ENCODE measurements at places on chromosomes 5 and 9. TPM values are rescaled to one million over a fixed set of nuclear protein-coding genes. Genes with fewer than 3 reads are reported as not detected.

DNA sequence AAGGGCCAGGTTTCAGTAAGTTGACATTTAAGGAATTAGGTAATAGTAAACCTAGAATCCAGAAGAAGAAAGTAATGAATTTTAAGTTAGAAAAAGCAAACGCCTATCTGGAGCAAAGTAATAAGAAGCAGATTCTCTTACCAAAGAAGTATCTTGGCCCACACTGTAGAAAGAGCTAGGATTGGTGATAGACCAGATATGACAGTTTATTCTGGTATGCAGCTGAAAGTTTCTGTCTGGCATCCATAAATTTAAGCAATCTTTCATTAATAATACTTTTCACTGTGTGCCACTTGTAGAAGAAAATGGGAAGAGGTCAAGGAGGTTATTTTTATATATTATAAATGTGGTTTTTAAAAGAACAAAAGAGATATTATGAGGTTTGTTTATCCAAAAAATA is 3.0 kb downstream of the RECK start:
- H3K27ac ChIP-seq = no peak overlapping the region
- H3K27me3 ChIP-seq = peaks cover 3% of the 10 kb centered on the region
- no peak for DNase-seq
- peaks cover 4% of the 10 kb centered on the region for H3K36me3 ChIP-seq

- H3K4me3 ChIP-seq = no peak overlapping the region
- no peak for DNase-seq
- peaks cover 82% of the 10 kb centered on the region for H3K27me3 ChIP-seq
- H3K36me3 ChIP-seq = no peaks in the 10 kb centered on the region
- peaks cover 17% of the 10 kb centered on the region for H3K4me1 ChIP-seq
- peak overlapping the region; percentile 13 for H3K27ac ChIP-seq
Observed at GRCh38 chr5:154608531-154609011, 130.5 kb upstream of the HAND1 start.

DNA sequence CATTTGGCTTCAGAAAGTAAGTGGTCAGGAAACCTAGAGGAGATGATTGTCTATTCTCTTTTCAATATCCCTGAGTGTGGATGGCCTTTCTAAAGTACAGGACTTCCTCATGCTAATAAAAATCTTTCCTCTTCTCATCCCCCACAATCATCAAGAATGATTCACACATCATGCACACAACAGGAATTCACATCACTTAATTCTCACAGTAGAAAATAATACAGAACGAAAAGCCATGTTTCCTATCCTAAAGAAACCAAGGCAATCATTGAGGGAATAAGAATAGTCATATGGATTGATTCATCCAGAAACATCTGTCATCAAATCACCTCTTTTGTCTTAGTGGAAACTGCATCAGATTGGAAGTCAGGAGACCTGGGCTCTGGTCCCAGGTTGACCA is 203.1 kb upstream of the PIK3R1 start:
- no peak overlapping the region for H3K27ac ChIP-seq
- H3K36me3 ChIP-seq = peaks cover 3% of the 10 kb centered on the region
- DNase-seq = no peak
- no peak overlapping the region for H3K4me3 ChIP-seq

- DNase-seq = no peak
- no peaks in the 10 kb centered on the region for H3K27me3 ChIP-seq
- H3K4me3 ChIP-seq = no peak overlapping the region
- peaks cover 5% of the 10 kb centered on the region for H3K36me3 ChIP-seq
- peaks cover 5% of the 10 kb centered on the region for H3K4me1 ChIP-seq
- H3K27ac ChIP-seq = no peak overlapping the region
Observed at GRCh38 chr9:115085773-115086377, 32.1 kb downstream of the TNC start.

The TLX3 gene
- 2.1 TPM for total RNA-seq

- H3K36me3 ChIP-seq = no peaks in the 10 kb centered on the region
- H3K4me1 ChIP-seq = no peaks in the 10 kb centered on the region
- peaks cover 4% of the 10 kb centered on the region for H3K27me3 ChIP-seq
- no peak for DNase-seq
- H3K4me3 ChIP-seq = no peak overlapping the region
- no peak overlapping the region for H3K27ac ChIP-seq
Observed at GRCh38 chr9:108759399-108759798, 96.4 kb downstream of the ACTL7B start.

GRCh38 chr5:54524082-54524481 is 6.5 kb downstream of the SNX18 start:
- no peak overlapping the region for H3K4me3 ChIP-seq
- no peak overlapping the region for H3K27ac ChIP-seq
- no peak for DNase-seq
- H3K4me1 ChIP-seq = peaks cover 44% of the 10 kb centered on the region

GRCh38 chr5:17039170-17039569 is 103.1 kb upstream of the MYO10 start:
- no peak overlapping the region for H3K4me3 ChIP-seq
- H3K27ac ChIP-seq = no peak overlapping the region
- H3K4me1 ChIP-seq = peaks cover 8% of the 10 kb centered on the region
- DNase-seq = no peak
- no peaks in the 10 kb centered on the region for H3K27me3 ChIP-seq
- H3K36me3 ChIP-seq = no peaks in the 10 kb centered on the region

GRCh38 chr5:26945901-26946300 is 92.5 kb downstream of the CDH9 start:
- no peaks in the 10 kb centered on the region for H3K36me3 ChIP-seq
- H3K27ac ChIP-seq = no peak overlapping the region
- no peaks in the 10 kb centered on the region for H3K27me3 ChIP-seq
- peaks cover 2% of the 10 kb centered on the region for H3K4me1 ChIP-seq

GRCh38 chr5:429453-430188 is 13.4 kb upstream of the EXOC3 start:
- no peak overlapping the region for H3K4me3 ChIP-seq
- peaks cover 18% of the 10 kb centered on the region for H3K4me1 ChIP-seq
- no peak overlapping the region for H3K27ac ChIP-seq
- peaks cover 4% of the 10 kb centered on the region for H3K36me3 ChIP-seq

DNA sequence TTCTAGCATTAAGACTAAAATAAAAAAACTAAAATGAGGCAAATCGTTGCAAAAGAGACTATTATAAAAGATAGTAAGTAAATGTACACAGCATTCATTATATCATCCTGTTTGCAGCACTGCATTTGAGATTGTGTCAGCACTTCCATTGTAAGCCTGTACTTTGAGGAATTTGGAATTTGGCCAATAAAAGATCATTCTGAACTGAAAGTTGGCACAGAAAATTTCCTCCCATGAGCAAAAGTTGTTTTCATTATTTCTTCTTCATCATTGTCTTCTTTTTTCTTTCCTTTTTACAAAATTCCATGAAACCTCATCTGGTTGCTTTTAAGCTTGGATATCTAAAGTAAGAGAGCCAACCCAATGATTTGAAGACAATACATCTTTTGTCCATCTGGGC is 199.3 kb upstream of the ADAMTSL1 start:
- no peak for DNase-seq
- peaks cover 4% of the 10 kb centered on the region for H3K27me3 ChIP-seq
- no peak overlapping the region for H3K4me3 ChIP-seq
- no peaks in the 10 kb centered on the region for H3K36me3 ChIP-seq
- no peaks in the 10 kb centered on the region for H3K4me1 ChIP-seq

The APBA1 gene
- total RNA-seq = 6.9 TPM

The LTC4S gene
- total RNA-seq = 4.0 TPM

The F2RL2 gene
- total RNA-seq = 0.29 TPM

- no peaks in the 10 kb centered on the region for H3K27me3 ChIP-seq
- peak overlapping the region; percentile 46 for H3K4me3 ChIP-seq
- H3K27ac ChIP-seq = no peak overlapping the region
Observed at GRCh38 chr5:9540791-9541190, 5.1 kb downstream of the SEMA5A start.

GRCh38 chr5:42887097-42887496 is 75.4 kb upstream of the SELENOP start:
- H3K4me3 ChIP-seq = no peak overlapping the region
- H3K27ac ChIP-seq = no peak overlapping the region
- H3K27me3 ChIP-seq = peaks cover 4% of the 10 kb centered on the region
- no peak for DNase-seq

The C5orf58 gene
- not detected for total RNA-seq

The RFESD gene
- total RNA-seq = 1.6 TPM

- no peak overlapping the region for H3K4me3 ChIP-seq
- H3K4me1 ChIP-seq = no peaks in the 10 kb centered on the region
- peaks cover 12% of the 10 kb centered on the region for H3K27me3 ChIP-seq
- no peak overlapping the region for H3K27ac ChIP-seq
- DNase-seq = no peak
Observed at GRCh38 chr5:39464088-39464487, 39.3 kb upstream of the DAB2 start.

GRCh38 chr5:59587489-59588337 is 305.8 kb downstream of the PDE4D start:
- H3K4me1 ChIP-seq = peaks cover 50% of the 10 kb centered on the region
- H3K27me3 ChIP-seq = no peaks in the 10 kb centered on the region
- no peaks in the 10 kb centered on the region for H3K36me3 ChIP-seq
- H3K4me3 ChIP-seq = peak overlapping the region; percentile 82
- H3K27ac ChIP-seq = peak overlapping the region; percentile 82

- H3K27me3 ChIP-seq = no peaks in the 10 kb centered on the region
- H3K36me3 ChIP-seq = no peaks in the 10 kb centered on the region
- no peak overlapping the region for H3K27ac ChIP-seq
- no peaks in the 10 kb centered on the region for H3K4me1 ChIP-seq
Observed at GRCh38 chr5:78738693-78739300, 90.2 kb upstream of the LHFPL2 start.

The PFN3 gene
- total RNA-seq = not detected

- DNase-seq = no peak
- no peak overlapping the region for H3K4me3 ChIP-seq
- no peaks in the 10 kb centered on the region for H3K27me3 ChIP-seq
- no peaks in the 10 kb centered on the region for H3K4me1 ChIP-seq
Observed at GRCh38 chr5:152676196-152676595, 271.1 kb upstream of the NMUR2 start.

GRCh38 chr5:171945476-171945875 is 61.0 kb downstream of the FBXW11 start:
- H3K36me3 ChIP-seq = peaks cover 4% of the 10 kb centered on the region
- peaks cover 26% of the 10 kb centered on the region for H3K4me1 ChIP-seq
- peak overlapping the region; percentile 56 for H3K27ac ChIP-seq
- DNase-seq = no peak

GRCh38 chr5:11110128-11110527 is 349.1 kb upstream of the DAP start:
- no peak overlapping the region for H3K4me3 ChIP-seq
- H3K27ac ChIP-seq = no peak overlapping the region
- no peak for DNase-seq

- H3K36me3 ChIP-seq = no peaks in the 10 kb centered on the region
- H3K27ac ChIP-seq = no peak overlapping the region
- H3K27me3 ChIP-seq = peaks cover 8% of the 10 kb centered on the region
Observed at GRCh38 chr5:93163010-93163663, 417.9 kb downstream of the NR2F1-AS1 start.

DNA sequence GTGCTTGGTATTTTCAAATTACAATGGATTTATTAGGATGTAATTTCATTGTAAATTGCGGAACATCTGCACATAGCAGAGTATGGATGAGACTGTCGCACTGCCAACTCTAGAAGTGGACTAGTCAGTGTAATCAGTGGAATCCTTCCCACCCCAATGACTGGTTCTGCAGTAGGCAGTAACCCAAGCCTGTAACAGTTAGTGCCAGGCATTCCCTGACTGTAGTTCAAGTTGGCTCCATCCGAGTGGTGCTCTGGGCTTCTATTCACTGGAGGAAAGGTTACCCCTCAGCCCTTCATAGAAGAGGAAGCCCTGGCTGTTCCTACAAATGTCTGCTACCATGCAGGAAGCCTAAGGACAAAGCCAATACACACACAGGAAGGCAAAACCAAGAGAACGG is 23.2 kb downstream of the AK3 start:
- peaks cover 38% of the 10 kb centered on the region for H3K36me3 ChIP-seq
- no peaks in the 10 kb centered on the region for H3K27me3 ChIP-seq
- no peaks in the 10 kb centered on the region for H3K4me1 ChIP-seq
- DNase-seq = no peak
- H3K27ac ChIP-seq = no peak overlapping the region

- H3K4me3 ChIP-seq = peak overlapping the region; percentile 93
- peaks cover 42% of the 10 kb centered on the region for H3K4me1 ChIP-seq
- H3K36me3 ChIP-seq = no peaks in the 10 kb centered on the region
Observed at GRCh38 chr5:149408252-149409099, 29.4 kb upstream of the IL17B start.
